ENCODE measurements at places on chromosomes 5 and 9.

- DNase-seq = no peak
Observed at GRCh38 chr5:1298067-1298551, 3.2 kb upstream of the TERT start.

DNA sequence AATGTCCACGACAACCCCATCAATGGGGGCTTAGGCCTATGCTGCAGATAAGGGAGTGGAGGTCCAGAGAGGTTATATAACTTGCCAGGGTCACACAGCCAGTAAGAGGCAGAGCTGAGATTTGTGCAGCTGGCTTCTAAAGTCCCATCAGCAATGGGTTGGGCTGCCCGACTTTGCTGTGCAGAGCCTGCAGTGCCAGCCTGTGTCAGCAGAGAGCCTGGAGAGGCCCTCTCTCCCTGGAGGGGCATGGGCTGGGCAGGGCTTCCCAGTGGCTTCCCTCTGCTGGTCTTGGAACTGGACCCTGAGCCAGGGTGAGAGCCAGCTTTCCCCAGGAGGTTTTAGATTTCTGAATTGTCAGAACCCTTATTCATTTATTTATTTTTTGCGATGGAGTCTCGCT, 77.2 kb upstream of the RAPGEF1 start:
- no peak for DNase-seq

GRCh38 chr9:99172124-99173091, 49.3 kb downstream of the ALG2 start:
- DNase-seq = no peak

GRCh38 chr9:70832492-70832891, 288.9 kb downstream of the TRPM3 start:
- DNase-seq = no peak
